ENCODE measurements at places on chromosomes 1 and 21.

- no peak for DNase-seq
These were observed 108.7 kb downstream of the DMRTB1 start for GRCh38 chr1:53567851-53568250.

- DNase-seq = peak; percentile 94
These were observed 55.2 kb downstream of the GPR161 start for GRCh38 chr1:168081373-168082007.

DNA sequence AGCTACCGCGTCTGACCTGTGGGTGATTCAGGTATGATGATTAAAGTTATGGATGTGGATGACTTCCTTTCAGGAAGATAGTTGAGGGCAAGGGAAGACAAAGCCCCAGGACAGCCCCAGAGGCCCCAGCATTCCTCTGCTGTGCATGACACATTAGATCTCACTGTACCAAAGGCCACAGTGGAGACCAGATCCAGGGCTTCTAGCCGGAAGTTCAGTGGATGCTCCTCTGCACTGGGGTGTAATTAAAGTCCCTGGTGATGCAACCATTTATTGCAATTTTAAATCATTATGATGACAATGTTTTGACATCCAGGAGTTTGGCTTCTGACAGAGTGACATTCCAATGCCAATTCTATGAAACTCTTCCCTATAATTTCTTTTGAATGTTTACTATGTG, 5.0 kb downstream of the C4BPA start:
- no peak for DNase-seq

DNA sequence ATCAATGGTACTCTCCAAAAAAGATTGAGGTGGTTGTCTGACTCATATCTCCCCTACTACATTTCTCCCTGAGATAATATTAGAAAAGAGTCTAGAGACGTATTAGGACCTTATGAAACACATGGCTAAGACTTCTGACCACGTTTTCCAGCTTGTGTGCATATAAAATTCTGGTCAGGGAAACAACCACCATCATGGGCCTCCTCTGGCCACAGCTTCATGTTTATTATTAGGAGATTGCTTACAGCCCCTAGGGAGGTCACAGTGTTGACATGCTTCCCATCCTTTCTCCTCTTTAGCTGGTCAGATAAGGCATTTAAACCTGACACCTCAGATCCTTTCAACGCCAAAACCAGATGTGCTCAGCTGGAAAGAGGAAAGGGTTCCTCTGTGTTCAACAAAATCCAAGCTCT, 620.2 kb downstream of the PLPP3 start:
- no peak for DNase-seq

- no peak for DNase-seq
These were observed 104.9 kb upstream of the PTGFR start for GRCh38 chr1:78385744-78386462.

DNA sequence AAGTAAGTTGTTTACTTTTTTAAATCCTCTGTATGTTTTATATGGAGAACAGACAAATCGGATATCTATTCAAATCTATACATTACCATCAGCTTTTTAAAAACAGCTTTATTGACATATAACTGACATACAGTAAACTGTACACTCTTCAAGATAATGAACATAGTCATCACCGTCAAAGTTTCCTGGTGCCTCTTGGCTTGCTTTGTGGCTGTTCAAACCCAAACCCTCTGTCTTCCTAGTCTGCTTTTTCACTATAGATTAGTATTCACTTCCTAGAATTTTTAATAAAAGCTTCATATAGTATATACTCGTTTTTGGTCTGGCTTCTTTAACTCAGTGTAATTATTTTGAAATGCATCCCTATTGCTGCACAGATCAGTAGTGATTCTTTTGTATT, 56.4 kb upstream of the TPTE start:
- no peak for DNase-seq

DNA sequence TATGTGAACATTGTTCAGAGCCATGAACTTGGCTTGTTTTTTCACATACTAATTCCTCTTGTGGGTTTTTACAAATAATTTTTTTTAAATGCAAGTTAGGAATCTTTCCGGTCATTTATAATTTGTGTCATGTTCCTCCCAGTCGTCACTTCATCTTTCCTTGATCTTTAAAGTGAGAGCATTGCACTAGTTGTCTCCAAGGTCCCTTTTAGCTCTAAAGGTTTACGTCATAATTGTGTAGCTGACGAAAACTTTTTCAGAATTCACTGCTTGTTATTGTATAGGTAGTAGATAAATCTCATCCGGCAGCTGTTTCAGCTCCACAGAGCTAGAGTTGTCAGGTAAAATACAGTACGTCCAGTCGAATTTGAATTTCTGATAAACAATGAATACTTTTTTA, 33.6 kb downstream of the SOAT1 start:
- peak; percentile 47 for DNase-seq

- no peak for DNase-seq
These were observed 280.3 kb downstream of the HMCN1 start for GRCh38 chr1:186014370-186015037.

GRCh38 chr1:103424650-103425049, 100.8 kb upstream of the RNPC3 start:
- DNase-seq = no peak

- no peak for DNase-seq
These were observed 575.5 kb downstream of the PTPRU start for GRCh38 chr1:29811727-29812407.

DNA sequence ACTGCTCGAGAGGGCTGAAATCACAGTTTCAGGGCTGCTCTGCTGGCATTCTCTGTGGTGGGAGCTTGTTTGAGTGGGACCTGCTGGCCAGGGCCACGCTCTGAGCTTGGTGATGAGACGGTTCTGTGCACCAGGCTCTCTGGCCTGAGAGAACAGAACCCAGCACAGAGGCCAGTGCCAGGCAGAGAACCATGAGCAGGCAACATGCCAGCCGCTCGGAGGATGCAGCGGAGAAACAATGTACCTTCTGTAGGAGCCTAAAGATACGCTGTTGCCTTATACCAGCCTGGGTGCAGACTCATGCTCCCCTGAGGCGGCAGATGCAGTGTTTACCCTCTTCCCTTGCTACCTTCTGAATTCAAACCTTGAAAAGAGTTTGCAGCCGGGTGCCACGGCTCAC, 10.0 kb downstream of the C2CD2 start:
- no peak for DNase-seq

GRCh38 chr1:32199043-32199716, 1.2 kb upstream of the CCDC28B start:
- no peak for DNase-seq

DNA sequence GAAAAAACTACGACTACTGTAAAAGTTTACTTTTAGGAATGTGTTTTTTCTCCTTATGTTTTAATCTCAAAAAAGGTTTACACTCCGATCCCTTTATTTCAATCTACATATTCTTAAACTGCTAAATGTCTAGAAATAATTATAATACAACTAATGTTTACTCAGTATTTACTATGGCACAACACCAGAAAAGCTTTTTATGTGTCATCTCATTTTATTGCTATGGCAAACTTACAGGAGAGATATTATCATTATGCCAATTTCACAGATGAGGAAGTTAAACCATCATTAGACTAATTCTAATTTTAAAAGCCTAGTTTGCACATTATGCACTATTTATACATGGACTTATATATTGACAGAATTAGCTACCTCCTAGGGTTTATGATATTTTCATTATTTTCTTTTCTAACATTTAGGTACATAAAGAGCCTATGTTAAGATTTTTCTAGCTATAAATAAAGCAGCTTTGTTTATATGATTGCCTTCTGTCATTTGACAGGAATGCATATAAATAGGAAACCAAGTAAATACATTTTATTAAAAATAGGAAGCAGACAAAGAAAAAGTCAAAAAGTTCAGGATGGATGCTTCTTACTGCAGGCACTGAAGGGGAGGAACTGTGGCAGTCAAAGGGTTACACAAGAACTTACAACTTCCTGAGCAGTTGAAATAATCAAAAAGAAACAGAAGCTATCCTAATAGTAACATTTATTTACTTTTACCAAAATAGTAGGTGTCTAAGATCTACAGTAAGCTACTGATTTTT, 442.4 kb downstream of the LTN1 start:
- DNase-seq = no peak

GRCh38 chr1:201264072-201264471, 19.2 kb upstream of the PKP1 start:
- no peak for DNase-seq

- DNase-seq = no peak
These were observed 5.4 kb upstream of the ALPL start for GRCh38 chr1:21503706-21504377.

- DNase-seq = no peak
These were observed 161.2 kb downstream of the PSMG1 start for GRCh38 chr21:39022035-39022434.

DNA sequence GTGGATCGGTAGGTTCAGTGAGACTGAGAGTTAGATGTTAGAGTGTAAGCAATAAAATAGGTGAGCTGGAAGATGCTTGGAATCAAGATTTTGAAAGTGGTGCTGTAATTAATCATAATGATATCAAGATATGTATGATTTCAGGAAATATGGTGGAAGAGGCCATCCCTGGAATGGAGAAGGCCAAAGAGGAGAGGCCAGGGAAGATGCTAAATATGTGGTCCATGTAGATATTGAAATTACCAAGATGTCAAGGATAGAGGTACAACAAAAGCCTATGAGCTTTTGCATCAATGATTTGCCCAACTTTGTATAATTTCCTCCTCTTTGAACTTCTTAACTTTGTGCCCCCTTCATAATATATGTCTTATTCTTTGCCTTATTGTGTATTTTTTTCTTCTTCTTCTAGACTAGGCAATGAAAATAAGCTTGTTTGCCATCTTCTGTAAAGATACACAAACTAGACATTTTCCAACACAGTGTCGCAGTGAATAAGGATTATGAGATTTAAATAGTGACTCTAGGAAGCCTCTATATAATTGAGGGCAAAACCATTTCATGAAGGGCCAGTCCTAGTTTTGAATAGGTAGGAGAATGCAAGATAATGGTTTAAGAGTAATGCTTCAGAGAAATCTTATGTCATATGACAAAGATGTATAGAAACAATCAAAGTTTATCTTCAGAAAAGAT, 8.9 kb downstream of the PTGS2 start:
- peak; percentile 35 for DNase-seq

DNA sequence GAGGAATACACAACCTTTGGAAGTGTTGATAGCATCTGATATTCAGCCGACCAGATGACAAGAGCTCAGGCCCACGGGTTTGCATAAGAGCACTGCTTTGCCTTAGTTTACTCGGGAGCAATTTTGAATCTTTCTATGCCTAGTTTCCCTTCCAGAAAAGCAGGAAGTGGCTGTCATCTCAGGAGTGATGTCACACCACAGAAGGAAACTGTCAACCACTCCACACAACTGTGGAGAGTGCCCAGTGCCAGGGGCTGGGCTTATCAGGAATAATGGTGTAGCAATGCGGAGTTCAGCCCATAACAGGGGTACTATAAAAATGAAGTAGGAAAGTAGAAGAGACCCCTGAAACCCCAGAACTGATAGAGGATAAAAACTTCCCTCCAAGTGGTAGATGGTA, 28.4 kb downstream of the NTPCR start:
- DNase-seq = peak; percentile 36

DNA sequence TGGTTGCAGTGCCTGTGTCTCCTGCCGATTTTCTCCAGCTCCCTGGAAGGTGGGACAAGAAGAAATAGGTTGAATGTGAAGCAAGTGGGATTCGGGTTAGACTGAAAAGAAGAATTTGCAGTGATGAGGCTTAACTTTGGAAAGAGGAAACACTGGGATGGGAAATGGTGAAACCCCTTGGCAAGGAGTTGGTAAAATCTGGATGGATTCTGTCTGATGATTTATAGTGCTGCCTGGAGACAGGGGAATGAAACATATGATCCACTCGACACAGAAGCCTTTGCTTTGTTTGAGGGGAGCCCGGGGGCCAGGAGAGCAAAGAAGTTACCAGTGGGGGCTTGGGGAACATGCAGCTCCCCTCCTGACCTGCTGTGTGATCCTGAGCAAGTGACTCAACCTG, 67.2 kb downstream of the UBIAD1 start:
- DNase-seq = no peak

DNA sequence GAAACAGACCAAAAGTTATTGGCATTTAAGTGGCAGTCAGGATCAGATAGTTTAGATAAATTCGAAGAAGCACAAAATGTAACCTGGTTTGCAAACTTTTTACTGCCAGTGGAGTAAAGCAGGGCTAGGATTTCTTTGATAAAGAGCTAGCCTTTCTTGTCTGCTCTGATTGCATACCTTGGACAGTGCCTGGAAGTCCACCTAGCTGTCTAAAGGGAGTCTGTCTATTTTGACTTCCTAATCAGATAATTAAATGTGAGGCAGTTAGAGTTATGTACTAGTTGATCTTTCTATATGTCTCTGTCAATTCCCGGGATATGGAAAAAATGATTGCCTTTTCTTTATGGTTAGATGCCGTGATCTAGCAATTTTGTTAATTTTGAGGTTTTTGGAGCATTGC, 4.1 kb downstream of the GPSM2 start:
- no peak for DNase-seq

DNA sequence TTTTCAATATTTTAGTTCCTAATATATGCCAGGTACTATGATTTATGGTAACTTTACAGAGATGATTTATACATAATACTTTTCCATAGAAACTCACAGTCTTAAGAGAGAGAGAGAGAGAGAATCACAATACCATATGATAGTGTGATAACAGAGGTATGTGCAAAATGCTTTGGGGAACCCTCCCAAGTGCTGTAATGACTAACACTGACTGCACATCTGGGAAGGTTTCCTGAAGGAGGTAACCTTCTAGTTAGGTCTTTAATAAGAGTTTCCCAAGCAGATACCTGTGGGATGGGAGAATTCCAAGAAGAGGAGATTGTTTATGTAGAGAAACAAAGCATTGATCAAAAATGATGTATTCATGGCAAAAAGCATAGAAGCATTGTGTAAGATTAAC, 34.6 kb upstream of the PIGC start:
- no peak for DNase-seq

GRCh38 chr1:36301220-36301619, 4.9 kb upstream of the SH3D21 start:
- DNase-seq = no peak

GRCh38 chr1:41390166-41390565, 28.9 kb downstream of the FOXO6 start:
- DNase-seq = no peak

- DNase-seq = no peak
These were observed 13.4 kb downstream of the RAP1GAP start for GRCh38 chr1:21655748-21656147.

- DNase-seq = no peak
These were observed 209.7 kb downstream of the PATJ start for GRCh38 chr1:61951731-61952580.

- no peak for DNase-seq
These were observed 33.1 kb downstream of the WDR4 start for GRCh38 chr21:42846221-42846620.

DNA sequence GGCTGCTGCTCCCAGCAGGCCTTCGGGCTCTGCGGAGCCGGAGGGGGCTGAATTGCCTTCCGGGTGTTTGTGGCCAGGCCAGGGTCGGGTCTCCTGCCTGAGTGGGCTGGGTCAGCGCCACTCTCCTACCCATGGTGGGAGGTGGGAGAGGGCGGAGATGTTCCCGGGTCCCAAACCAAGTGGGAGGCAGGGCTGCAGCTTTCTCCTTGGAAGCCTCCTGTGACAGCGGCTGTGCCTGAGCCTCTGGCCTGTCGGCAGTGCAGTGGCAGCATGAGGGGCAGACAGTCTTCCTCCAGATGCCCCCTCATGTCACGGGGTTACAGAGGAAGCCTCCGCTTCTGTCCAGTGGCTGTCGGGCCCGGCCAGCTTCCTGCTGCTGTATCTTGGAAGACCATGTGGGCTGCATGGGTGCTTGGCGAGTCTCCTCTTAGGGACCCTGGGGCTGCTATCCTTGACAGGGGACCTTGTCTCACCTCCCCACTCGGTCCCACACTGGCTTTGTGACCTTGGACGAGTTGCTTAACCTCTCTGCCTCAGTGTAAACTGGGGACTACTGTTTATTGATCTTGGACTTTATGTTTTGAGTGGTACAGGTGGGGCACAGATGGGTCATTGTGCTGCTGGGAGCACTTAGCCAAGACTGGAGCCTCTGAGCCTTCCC, 4.3 kb downstream of the SKI start:
- DNase-seq = no peak

Data from suppressor macrophage treated with lipopolysaccharide for 4 hours (primary cell).